ENCODE measurements at places on chromosomes 13 and 19.

DNA sequence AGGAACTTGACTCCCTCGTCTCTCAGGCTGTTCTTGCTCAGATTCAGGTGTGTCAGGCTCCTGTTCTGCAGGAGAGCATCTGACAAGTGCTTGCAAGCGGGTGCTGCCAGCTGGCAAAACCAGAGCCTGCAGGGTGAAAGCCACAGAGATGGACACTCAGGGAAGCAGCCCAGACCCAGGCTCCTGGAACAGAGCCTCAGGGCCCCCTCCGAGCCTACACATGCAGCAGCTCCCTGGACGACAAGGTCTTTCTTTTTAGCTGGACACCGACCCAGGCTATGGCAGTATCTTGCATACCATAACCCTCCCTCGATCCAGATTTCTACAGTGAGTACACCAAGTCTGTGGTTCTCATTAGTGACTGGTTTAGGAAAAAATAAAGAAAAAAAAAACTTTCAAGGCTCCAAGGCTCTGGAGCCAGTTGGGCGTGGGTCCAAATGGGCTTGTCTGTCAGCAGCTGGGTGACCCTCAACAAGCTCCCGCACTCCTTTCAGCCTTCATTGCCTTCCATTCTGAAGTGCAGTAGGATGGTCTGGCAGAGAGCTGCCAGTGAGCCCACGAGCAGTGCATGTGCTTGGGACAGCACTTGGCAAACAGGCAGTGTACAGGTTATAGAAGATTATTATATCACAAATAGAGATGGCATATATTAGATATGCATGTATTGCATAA lies 29.9 kb downstream of the NLRP13 start:
- DNase-seq, result no peak

- no peak for DNase-seq
These were observed 16.5 kb downstream of the DPF1 start for GRCh38 chr19:38207543-38207942.

GRCh38 chr13:23799945-23800344 lies 89.3 kb downstream of the MIPEP start:
- no peak for DNase-seq

GRCh38 chr19:45863840-45864628 lies at the start of gene FOXA3:
Gene FOXA3 (plus strand): TSS chr19:45864326. CDS start chr19:45864457, 131 bp downstream.
- DNase-seq, result peak; percentile 11

DNA sequence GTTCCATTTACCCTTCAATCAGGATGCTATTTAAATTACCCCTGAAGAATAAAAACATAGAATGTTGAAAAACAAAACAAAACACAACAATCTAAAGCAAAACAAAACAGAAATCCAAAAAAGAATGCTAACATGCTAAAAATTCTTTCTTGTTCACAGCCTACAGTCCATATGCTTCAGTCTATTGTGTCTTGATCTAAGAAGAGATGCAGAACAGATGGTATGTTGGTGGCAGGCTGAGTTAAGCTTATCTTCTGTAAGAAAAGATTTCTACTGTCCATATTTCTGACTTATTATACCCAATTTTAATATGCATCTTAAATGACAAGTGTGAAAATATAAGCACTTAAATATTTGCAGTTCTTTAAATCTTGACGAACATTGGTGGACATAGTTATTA lies 356.1 kb upstream of the SLITRK1 start:
- no peak for DNase-seq

GRCh38 chr13:61413572-61414535 lies 1.8 kb downstream of the PCDH20 start:
- no peak for DNase-seq

DNA sequence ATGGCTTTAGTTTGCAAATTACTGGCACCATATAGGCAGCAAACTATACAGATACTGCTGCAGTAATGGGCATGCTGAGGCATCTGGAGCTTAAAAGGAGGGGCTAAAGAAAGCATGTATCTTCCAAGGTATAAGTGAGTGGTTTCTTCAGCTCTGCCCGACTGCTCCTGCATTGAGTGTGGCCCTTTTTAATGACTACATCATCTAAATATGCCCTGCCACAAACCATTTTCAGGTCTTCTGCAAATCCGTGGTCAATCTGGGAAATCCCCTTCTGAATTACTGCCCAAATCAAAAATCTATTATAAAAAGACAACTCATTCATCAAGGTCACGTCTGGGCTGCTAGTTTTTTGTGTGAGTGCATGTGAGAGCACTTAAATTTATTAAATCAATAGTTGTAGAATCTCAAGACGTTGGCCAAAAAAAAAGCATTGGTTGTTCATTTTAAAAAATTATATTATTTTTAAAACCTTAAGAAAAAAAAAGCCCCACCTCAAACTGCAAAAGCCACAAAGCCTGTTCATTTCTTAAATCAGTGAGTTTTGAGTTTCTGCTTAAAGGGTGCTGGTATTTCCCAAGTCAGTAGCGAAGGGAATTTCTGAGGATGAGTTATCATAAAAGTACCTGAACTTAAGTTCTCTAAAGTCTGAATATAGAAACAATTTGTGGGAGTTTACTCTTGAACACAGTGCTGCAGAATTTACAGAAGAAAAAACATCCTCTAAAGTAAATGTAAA lies 16.3 kb downstream of the LCP1 start:
- peak; percentile 76 for DNase-seq

DNA sequence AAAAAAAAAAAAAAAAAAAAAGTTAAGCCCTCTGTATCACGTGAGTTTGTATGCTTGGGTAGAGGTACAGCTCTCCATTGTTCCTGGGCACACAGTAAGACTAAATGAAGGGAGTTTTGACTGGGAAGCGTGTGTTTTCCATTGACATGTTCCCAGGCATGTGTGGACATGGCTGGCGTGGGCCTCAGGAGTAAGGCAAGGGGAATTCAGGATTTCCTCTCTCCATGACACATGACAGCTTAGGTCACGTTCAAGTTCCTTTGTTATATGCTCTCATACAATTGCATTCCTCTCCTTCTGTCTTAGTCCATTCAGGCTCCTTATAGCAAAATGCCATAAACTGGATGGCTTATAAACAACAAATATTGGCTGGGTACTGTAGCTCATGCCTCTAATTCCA lies 17.1 kb upstream of the MAP3K10 start:
- DNase-seq, result no peak

DNA sequence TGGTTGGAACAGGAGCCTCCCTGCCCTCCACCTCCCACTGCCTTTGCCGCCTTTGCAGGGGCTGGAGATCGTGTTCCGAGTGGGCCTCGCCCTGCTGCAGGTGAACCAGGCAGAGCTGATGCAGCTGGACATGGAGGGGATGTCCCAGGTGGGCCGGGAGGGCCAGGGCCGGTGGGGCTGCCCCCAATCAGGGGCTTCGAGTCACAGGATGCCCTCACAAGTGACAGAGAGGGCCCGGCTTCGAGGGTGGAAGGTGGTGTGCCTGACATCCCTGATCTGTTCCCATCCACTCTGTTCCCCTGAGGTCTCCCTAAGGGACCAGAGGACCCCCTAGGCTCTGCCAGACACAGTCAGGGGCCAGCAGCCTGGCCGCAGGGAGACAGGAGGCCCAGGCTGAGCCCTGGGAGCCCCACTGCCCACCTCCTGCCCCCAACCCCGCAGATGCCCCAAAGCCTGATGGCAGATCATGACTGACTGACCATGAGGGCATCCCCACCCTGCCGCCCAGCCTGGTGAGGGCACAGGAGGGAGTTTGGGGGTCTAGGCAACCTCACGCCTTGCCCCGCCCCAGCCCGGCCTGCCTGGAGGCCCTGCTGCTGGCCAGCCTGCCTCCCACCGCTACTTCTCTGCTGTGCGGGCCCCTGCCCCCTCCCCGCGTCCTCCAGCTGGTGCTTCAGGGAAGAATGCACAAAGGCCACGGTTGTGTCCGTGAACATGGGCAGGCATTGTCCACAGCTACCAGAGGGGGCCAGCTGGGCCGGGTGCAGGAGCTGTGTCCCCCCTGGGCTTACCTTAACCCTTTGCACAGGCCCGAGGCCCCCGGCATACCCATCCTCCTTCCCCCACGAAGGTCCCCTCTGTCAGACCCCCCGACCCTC lies 21.8 kb downstream of the EVI5L start:
- DNase-seq, result no peak

DNA sequence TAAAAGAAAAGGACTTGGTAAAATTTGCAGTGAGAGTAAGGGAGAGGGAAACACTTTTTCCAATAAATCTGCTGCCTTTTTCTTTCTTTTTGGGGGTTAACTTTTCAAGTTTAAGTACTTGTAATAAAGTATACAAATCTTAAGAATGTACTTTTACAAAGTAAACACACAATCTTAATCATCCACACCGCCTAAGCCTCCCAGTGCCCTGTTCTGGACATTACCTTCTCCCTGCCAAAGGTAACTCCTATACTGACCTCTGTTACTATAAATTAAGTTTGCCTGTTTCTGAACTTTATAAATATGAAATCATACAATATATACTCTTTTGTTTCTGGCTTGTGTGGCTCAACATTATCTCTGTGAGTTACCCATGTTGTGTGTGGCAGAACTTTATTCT lies 137.9 kb downstream of the RGCC start:
- DNase-seq, result no peak

DNA sequence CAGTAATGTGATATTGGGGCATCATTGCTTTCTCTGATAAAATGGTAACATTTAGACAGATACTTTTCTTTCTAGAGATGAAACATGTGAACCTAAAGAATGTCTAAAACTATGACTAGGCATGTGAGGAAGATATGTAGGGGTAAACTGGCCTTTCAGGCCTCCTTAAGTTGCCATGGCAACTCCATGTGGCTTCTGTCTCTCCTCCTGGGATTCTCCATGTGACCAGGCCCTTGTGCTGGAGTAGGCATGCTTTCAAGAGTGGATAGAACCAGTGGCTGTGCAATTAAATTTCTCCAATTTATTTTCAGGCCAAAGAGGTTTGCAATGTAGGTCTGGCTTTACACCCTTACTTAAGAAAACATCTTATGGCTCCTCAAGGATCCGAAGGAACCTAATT lies 130.8 kb downstream of the OLFM4 start:
- DNase-seq, result no peak

- no peak for DNase-seq
These were observed 5.0 kb upstream of the C19orf33 start for GRCh38 chr19:38298821-38299680.

DNA sequence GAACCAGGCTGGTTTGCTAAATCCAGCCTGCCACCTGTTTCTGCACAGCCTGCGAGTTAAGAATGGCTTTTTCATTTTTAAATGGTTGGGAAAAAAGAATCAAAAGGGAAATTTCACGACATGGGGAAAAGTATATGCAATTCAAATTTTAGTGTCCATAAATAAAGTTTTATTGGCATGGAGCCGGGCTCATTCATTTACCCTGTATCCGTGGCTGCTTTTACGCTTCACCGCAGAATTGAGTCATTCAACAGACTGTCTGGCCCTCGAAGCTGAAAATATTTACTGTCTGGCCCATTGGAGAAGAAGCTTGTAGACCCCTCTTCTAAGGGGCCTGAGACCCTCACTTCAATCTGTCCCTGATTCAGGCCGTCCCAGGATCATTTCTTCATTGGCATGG lies 26.1 kb downstream of the IER2 start:
- DNase-seq, result no peak

GRCh38 chr19:47109177-47109540 lies 4.4 kb downstream of the ZC3H4 start:
- no peak for DNase-seq

GRCh38 chr19:18718015-18718526 lies 34.6 kb downstream of the CRTC1 start:
- DNase-seq, result no peak

DNA sequence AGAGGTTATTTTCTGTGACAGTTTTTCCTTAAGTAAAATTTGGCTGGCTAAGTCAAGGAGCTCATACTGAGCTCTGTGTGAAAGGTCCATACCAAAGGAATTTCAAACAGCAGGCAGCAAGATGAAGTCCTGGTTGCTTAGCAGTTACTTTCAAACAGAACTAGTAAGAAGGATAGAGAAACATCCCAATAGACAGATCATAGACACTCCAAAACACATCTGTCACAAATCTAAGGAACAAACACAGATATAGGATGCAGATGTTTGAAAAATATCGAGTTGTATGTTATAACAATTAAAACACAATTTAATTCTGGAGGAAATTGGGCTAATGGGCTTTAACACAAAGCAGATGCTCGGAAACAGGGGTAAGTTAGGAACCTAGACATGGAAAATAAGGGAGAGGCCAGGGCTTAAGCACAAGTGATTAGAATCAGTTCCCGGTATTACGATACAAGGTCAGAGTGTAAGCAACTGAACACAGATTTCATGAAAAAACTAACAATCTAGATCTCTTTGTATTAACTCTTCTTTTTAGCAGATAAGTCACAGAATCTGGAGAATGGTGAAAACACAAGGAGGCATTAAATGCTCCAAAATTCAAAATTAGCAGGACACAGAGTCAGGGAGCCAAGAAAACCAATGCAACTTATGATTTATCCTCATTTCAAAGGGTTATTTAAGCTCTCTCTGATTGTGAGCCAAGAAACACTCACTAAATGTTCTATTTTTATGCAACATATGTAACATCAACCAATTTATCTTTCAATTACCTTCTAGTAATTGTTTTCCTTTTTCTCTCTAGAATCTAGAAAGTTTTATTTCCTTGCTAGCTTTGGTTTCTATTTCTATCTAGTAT lies 1992.9 kb upstream of the PCDH20 start:
- DNase-seq, result no peak

DNA sequence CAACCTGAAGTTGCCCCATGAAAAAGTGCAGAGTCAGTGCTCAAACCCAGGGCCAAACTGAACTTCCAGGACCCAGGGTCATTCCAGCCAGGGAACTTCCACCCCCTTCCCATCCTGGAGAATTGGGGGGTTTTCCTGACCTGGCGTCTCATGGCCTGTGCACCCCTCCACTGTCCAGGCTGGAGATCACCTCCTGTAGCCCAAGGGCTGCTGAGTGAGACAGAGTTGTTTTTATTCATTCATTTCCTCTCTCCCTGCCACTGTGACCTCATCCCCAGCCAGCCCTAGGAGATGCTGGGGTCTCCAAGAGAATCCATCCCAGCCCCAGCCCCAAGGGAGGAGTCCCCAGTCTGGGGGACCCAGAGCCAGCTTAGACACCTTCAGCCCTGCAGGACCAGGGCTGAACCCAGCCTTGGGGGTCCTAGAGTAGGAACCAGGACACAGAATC lies 4.2 kb downstream of the FCHO1 start:
- no peak for DNase-seq

- no peak for DNase-seq
These were observed 652.0 kb downstream of the LIG4 start for GRCh38 chr13:107563099-107563925.

DNA sequence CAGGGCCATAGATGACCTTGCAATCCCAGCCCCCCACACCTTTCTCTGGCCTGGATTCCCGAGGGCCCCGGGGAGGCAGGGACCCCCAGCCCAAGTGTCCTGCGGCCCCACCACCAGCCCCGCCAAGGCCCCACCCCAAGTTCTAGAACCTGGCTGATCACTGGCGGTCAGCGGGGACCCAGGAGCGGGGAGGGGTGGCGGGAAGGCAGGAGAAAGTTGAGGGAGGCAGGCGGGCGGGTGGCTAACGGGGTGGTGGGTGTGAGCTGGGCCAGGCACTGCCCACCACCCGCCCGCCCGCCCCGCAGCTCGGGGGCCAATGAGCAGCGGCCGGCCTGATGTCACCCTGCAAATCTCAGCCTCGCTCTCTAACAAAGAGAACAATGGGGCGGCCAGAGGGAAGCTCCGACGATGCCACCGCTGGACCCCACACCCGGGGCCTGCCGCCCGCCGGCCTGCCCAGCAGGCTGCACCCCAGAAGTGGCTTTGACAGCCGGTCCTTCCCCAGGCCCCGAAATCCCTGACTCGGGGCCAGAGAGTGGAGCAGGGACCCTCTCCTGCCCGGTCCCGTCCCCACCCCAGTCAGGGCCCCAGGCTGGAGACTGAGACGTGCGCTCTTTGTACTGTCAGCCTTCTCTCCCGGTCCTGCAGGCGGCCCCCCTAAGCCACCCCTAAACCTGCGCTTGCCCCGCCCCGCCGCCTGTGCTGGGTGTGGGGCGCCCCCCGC lies 1.6 kb downstream of the MEX3D start:
- DNase-seq, result no peak

GRCh38 chr19:54073829-54074228 lies 7.3 kb downstream of the TARM1 start:
- DNase-seq, result no peak
